ENCODE measurements at places on chromosomes 16 and 17.
A peak's percentile ranks its signal among the peaks of the same experiment; 100 is the strongest.

DNA sequence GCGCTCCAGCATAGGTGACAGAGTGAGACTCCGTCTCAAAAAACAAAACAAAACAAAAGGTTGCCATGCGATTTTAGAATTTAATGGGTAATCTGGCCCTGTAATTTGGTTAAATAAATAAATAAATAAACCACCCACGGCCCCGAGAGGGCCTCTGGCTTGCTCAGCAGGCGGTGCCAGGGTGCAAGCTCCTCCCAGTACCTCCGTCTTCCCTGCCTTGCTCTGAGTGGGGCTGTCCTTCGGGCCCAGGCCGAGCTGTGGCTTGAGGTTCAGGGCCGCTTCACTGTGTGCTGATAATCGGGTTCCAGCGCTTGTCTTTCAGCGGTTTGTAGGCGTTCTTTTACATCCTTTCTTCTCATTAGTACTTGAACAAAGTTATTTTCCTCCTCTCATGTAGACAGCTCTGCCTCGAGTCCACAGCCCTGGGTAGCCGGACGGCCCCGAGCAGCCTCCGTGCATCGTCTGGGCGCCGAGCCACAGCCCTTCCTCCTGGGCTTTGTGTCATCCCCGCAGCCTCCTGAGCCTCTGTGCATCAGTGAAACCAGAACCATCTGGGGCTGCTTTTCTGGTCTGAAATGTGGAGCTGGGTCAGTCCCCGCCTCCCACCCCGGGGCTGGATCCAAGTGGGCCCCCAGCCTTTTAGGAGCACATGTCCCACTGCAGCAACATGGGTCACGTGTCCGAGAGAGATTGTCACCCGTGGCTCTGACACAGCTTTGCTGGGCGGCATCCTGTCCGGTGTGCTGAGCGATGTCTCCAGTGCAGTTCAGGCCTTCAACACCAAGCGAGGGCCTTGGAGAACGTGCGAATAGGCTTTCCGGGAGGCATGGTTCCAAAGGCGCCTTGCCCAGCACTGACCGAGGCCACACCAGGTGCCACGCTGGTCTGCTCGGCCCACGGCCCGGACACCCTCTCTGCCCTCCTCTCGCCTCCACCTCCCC is 157.4 kb upstream of the CHMP6 start:
- no peak for DNase-seq

- DNase-seq: peak; percentile 99
These were observed 32.2 kb upstream of the HAS3 start for GRCh38 chr16:69073181-69073702.

DNA sequence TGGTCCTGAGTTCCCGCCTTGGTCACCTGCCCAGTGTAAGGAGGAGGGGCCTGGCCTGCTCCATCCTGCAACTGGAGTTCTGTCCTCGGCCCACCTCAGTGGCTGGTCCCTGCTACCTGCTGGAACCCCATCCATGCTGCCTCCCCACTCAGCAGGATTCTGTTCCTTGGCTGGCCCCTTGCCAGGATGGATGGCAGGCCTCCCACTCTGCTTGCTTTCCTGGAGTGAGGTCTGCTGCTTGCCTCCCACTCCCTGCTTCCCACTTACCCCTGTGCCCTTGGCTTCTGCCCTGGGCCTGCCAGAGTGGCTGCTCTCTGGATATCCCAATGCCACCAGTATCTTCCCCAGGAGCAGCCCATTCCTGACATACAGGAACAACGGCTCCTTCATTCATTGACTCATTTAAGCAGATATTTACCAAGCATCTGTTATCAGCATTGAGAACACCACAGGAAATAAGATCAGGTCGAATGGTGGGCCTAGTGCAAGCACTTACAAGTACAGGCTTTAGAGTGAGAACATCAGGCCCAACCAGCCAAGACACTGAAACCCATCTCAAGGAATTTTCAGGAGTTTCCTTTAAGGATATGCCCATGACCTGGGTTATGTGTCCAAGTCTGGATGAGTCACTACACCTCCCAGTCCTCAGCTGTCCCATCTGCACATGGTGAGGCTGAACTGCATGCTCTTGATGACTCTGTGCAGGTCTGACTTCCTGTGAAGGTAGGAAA is 17.0 kb upstream of the RPRML start:
- peak; percentile 68 for DNase-seq

DNA sequence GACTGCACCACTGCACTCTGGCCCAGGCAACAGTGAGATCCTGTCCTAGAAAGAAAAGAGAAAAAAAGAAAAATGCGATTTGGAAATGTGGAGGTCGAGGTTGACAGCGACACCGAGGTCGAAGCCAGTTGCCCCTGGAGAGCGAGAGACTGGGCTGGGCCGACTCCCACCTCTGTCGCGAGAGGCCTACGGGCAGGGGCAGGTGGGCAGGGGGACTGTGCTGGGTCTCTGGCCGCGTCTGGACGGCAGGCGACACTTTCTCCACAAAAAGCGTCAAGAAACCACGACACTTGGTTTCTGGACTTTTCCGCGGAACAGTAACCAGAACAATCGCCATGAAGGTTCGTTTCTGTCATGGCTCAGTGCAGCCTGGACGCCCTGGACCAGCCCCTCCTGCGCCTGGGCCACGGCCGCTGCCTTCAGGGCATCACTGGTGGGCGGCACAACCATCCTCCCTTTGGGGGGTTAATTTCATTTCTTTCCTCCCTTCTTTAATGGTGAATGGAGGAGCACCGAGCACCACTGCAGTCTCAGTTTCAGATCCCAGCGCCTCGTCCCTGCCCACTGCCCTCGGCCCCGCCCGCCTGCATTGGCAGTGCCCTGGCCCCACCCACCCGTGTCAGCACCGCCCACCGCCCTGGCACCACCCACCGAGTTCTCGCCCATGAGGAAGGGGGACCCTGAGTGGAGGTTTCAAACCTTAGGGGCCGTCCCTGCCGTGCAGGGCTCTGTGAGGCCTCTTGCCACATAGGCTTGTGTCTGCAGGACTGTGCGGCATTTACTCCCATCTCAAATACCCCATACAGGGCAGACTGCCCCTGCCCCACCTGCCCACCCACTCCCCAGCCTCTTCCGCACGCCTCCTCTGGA is 18.5 kb upstream of the CDH15 start:
- DNase-seq: no peak

DNA sequence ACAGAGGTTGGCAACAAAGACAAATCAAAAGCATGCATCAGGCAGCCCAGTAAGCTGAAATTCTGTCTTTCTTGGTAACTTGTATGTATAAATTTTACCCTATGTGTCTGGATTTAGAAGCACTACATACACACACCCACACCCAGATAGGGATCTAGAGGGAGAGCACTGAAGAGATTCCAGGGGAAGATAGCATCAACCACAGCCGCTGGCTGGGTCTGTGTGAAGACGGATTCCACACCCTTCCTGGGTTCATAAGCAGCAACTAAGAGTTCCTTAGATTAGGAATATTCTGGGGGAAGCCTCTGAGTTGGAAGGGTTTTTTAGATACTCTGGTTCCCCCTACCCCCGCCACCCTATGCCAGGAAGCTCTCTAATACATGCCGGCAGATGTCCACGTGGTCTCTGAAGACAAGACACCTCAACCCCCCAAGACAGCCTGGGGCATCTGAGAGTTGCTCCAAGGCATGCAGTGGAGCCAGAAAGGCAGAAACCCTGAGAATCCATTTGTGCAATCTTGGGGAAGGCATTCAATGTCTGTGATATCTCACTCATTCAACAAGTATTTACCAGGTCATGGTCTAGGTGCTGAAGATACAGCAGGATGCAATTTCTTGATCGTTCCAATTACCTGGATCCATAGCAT is 86.4 kb downstream of the NOG start:
- no peak for DNase-seq

DNA sequence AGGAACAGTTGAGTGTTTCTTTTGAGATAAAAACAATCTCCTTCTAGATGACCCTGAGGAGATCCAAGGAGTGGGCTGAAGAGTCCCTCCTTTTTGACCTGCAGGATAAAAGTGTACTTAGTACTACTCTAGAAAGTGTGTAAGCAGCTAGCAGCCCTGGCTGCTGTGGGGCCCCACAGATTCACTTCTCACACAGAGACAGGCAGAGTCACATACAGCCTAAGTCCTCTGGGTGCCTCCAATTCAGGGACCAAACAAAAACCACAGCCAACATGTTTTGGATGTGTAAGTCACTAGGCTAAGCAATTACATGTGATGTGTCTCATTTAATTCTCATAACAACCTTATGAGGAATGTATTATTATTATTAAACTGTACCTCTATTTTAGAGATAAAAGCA is 97.1 kb downstream of the TMEM100 start:
- DNase-seq: no peak

GRCh38 chr16:68915589-68915988 is 72.3 kb downstream of the TANGO6 start:
- no peak for DNase-seq

DNA sequence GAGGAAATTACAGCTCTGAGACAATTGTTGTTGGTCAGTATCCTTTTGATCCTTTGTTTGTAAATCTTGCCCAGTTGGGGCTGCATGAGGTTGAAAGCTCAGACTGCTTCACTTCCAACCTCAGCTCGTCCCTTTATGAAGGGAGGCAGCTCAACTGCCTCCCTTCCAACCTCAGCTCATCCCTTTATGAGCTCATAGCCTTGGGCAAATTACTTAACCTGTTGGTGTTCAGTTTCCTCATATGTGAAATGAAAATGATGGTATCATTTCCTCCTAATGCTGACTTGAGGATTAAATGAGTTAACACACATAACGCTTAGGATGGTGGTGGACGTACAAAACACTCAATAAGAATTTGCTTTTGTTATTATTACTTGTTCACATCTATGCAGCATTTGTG is 265.1 kb downstream of the CDH13 start:
- no peak for DNase-seq

GRCh38 chr17:65173976-65174683 is 37.0 kb downstream of the RGS9 start:
- DNase-seq: no peak

DNA sequence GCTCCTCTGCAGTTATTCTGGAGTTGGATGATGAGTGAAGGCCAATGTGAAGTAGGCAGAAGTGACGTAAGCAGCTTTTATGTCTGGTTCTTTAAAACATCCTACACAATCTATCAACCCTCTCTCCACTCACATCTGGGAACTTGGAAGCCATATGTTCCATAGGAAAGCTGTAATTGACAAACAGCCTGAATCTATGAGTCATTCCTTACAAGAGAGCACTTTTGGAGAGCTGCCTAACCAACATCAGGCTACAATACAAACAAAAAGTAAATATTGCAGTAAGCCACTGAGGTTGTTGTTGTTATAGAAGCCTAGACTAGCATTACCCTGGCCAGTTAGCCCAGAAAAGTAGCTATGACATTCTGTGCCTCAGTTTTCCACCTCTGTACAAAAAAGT is 5.9 kb downstream of the CCL7 start:
- no peak for DNase-seq

GRCh38 chr17:14768923-14769322 is 468.0 kb downstream of the HS3ST3B1 start:
- no peak for DNase-seq

- DNase-seq: no peak
These were observed 28.5 kb downstream of the ARHGAP17 start for GRCh38 chr16:24986512-24987303.

DNA sequence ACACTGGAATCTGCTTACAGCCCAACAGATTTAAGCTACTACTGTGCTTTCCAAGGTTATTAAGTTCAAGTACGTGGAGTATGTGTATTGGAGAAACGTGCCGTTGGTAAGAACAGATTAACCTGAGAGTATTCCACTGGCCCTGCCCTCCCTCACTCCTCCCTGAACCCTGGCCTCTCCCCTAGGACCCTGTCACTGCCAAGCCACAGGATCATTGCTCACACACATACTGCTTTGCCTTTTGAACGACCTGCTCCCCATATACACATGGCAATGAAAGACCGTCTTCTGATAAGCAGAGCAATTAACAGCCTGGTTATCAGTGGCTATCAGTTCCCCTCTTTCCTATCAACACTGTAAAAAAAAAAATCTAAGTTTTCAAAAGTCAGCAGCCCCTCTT is 458.9 kb upstream of the DYNLRB2 start:
- no peak for DNase-seq

GRCh38 chr16:27233731-27234130 is 30.4 kb downstream of the KDM8 start:
- no peak for DNase-seq

GRCh38 chr17:73284354-73284753 is 22.7 kb upstream of the CPSF4L start:
- DNase-seq: no peak

GRCh38 chr17:78127239-78127887 is 1.2 kb downstream of the TMC6 start:
- no peak for DNase-seq

DNA sequence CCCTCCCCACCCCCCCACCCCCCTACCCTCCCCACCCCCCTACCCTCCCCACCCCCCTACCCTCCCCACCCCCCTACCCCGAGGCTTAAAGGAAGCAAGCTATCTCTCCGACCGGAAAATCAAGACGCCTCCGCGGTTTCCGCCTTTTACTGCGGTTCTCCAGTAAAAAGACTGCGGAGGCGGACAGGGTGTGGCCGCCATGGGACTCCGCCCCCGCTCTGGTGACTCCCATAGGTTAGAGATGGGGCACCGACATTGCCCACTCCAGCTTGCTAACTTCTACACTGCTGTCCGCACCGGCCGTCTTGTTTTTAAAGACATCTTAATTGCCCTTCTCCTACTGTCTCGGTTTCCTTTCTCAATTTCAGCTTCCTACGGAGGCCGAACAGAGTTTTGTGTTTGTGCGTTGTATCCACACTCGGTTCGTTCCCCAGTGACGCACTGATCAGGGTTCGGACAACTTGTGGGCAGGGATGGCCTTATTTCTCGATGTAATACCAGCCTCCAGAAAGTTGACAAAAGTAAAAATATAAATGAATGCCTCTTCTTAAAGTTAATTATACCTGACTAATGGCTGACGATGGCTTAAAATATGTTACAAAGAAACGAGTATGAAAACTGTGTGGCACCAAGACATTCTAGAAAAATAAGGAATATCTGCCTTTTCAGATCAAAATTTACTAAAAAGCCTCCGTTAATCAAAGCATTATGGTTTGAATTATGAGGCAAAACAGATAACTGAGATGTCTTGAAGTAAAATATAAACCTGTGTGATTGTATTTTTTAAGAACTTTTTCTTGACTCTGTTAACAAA is 1.1 kb upstream of the ZNF200 start:
- no peak for DNase-seq

DNA sequence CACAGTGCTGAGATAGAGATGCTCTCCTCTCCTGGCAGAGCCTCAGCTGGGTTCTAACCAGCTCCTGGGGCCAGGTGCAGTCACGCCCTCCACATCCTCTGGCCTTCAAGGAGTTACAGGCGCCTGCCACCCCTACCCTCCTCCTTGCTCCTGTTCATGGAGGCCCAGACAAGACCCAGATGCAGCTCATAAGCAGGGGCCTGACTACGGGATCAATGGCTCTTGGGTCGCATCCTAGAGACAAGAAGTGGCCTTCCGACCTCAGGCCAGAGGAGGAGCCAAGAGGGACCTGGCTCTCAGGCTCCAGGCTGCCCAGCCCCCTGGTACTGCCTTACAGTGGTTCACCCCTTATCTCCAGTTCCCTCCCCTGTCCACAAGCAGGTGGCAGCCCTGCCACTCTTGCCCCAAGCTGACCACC is 23.0 kb downstream of the ARHGAP27 start:
- no peak for DNase-seq

- no peak for DNase-seq
These were observed 20.8 kb downstream of the ZP2 start for GRCh38 chr16:21190599-21190998.
